Activated CD4-positive, alpha-beta T cell treated with anti-CD3 and anti-CD28 coated beads, Interleukin-2, amount 10 ng/mL, durations not matched to agents 7 days and 5 days (primary cell): ENCODE measurements at places on chromosomes 7 and 10. TPM values are rescaled to one million over a fixed set of nuclear protein-coding genes. Genes with fewer than 3 reads are reported as not detected.

DNA sequence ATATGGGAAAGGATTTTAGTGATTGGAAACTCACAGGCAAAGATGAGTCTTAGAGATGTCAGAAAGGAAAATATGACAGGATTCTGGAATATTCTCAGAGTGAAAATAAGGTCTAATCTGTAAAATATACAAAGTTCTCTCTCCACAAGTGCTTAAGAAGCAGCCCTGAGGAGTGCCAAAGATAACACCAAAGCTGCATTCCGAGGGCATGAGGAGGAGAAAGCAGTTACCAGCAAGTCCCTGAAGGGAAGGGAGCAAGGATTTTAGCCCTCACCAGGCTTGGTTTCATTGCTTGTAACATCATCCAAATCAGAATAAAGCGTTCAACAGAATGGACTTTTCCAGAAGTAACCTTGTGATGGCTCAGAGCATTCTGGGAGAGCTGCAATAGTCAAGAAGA is 31.4 kb upstream of the DLX6 start:
- DNase-seq: no peak

DNA sequence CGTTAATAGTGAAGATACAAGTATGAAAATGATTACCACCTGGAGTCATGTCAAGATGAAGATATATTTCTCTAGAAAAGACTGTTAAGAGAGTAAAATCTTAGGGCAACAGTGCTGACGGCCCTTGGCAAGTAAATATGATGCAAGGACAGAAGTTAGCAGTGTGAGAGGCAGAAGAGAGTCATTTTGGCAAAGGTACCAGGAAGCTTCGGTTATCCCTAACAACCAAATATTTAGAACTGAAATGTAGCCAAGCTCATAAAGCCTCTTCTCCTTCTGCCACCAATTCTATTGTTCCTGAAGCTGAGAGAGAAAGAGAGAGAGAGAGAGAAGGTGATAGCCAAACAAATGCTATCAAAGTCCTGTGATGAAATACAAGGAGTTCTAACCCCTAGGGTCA is 109.6 kb downstream of the MACC1 start:
- no peak for DNase-seq

- no peak for DNase-seq
These were observed 192.7 kb upstream of the VWC2 start for GRCh38 chr7:49580761-49581160.

DNA sequence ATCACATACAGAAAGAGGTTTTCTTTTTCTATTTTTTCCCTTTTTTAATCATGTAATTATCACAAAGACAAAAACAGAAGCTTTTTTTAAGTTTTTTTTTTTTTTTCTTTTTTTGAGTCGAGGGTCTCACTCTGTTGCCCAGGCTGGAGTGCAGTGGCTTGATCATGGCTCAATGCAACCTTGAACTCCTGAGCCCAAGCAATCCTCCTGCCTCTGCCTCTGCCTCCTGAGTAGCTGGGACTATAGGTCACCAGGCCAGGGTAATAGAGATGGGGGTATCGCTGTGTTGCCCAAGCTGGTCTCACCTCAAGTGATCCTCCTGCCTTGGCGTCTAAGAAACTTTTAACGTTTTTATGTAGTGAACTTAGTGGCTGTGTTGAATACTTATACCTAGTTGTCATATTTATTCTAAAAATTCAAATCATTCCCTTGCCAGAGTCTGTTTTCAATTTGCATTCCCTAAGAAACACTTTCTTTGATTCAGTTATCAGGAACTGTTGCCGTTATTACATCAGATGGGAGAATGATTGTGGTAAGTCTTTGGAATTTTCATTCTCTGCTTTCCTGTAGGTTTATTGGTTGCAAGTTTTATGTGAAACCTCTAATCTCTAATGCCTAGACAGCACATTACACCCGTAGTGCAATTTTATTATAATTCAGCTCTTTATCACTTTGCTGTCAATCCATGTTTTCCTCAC is 1.3 kb downstream of the LSM8 start:
- no peak for DNase-seq

DNA sequence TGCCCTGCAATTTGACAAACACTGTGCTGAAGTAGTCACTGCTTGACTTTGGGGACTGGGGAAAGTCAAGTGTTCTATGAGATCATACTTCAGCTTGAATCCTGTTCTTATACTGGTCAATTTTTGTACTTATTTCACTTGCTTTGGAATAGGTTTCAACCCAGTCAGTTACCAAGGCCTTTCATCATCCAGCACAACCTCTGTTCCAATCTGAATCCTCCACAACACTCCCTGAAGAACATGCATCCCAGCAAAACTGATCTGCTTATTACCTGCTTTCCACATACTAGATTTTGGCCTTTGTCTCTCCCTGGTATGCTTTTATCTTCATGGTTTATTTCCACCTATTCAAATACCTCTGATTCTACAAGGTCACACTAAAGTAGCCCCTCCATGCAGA is 29.5 kb downstream of the DPY19L1 start:
- DNase-seq: no peak

DNA sequence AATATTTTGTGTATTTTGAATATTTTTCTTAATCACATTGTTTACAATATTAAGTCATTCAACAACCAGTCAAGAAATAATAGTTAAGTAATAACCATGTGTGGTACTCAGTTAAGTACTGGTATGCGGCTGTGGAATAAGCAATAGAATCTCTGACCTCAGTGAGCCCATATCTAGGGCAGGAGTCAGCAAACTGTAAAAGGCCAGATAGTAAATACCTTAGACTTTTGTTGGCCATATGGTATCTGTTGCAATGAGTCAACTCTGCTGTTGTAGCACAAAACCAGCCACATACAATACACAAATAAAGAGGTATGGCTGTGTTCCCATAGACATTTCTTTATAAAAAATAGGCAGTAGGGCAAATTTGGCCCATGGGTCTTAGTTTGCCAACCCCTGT is 311.6 kb upstream of the SEMA3A start:
- DNase-seq: no peak

GRCh38 chr10:33098951-33099663 is 141.1 kb upstream of the ITGB1 start:
- DNase-seq: no peak

PON1 gene
- total RNA-seq: not detected

VPS41 gene
- 50.8 TPM for total RNA-seq

CNTNAP2 gene
- not detected for total RNA-seq
